ENCODE measurements at places on chromosomes 2 and 18. TPM values are rescaled to one million over a fixed set of nuclear protein-coding genes. Genes with fewer than 3 reads are reported as not detected.

DNA sequence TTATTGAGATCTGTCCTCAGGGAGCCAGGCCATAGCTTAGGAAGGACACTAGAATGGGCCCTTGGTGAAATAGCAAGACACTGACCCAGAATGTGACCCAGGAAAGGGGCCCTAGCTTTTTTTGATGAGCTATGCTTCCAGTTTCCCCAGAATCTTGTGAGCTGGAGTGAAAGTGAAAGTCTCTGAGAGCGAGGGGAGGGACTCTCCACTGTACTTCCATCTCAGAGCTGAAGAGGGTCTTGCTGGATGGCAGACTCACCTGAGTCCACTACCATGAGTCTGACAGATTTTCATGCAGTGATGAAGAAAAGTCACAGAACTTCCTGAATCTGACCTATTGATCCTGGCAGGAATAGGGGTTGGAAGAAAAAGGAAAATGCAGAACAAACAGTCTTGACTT, 3.1 kb downstream of the ARHGAP25 start:
- no peak overlapping the region for H3K4me3 ChIP-seq
- no peaks in the 10 kb centered on the region for H3K4me1 ChIP-seq
- no peaks in the 10 kb centered on the region for H3K27me3 ChIP-seq
- no peak overlapping the region for H3K27ac ChIP-seq
- no peaks in the 10 kb centered on the region for H3K36me3 ChIP-seq

- no peaks in the 10 kb centered on the region for H3K36me3 ChIP-seq
- no peaks in the 10 kb centered on the region for H3K27me3 ChIP-seq
- H3K27ac ChIP-seq = no peak overlapping the region
- H3K4me3 ChIP-seq = no peak overlapping the region
Measured at GRCh38 chr2:17328161-17328560, 190.1 kb downstream of the RAD51AP2 start.

UGT1A4 gene
- not detected for total RNA-seq

DNA sequence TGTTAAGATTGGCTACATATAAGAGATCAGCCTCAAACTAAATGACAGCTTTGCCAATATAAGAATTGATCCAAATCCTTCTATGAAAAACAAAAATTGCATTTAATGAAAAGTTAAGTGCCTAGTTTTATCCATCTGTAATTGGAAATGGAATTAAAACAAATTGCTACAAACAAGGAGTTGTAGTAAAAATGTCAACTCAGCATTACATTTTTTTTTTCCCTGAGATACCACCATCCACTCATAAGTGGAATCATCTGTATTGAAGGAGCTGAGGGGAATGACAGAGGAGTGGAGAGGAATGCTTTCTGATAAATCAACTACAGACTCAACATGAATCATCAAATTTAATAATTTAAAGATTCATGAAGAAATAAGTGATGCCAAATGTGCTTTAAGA, 601.8 kb downstream of the TMEM182 start:
- H3K4me3 ChIP-seq = no peak overlapping the region
- no peaks in the 10 kb centered on the region for H3K36me3 ChIP-seq
- H3K27ac ChIP-seq = no peak overlapping the region
- H3K27me3 ChIP-seq = no peaks in the 10 kb centered on the region

- H3K27ac ChIP-seq = no peak overlapping the region
- H3K27me3 ChIP-seq = no peaks in the 10 kb centered on the region
- H3K36me3 ChIP-seq = no peaks in the 10 kb centered on the region
- no peak overlapping the region for H3K4me3 ChIP-seq
- H3K4me1 ChIP-seq = peaks cover 4% of the 10 kb centered on the region
Measured at GRCh38 chr2:9536504-9536903, 19.1 kb downstream of the ADAM17 start.

DNA sequence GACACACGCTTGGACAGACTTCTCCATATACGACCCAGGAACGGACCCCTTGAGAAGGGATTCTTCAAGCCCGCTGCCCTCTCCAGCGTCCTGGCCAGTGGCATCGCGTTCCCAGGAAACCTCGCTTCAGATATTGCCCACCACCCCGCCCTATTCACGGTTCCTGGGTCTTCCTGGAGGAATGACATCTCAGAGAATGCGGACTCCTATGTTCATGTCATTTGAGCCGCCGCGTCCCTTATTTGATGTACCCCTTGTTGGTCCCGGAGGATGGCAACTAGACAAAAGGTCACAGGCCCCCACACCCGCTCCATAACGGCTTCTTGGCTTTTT, 588 bp upstream of the CCDC93 start:
- no peaks in the 10 kb centered on the region for H3K4me1 ChIP-seq
- H3K4me3 ChIP-seq = peak overlapping the region; percentile 96
- H3K27me3 ChIP-seq = no peaks in the 10 kb centered on the region
